ENCODE measurements at places on chromosomes 7 and 10.

- DNase-seq: no peak
Observed at GRCh38 chr10:95755511-95756004, 405 bp upstream of the ENTPD1 start.

- DNase-seq: peak; percentile 1
Observed at GRCh38 chr10:88028654-88029053, 165.2 kb downstream of the PTEN start.

DNA sequence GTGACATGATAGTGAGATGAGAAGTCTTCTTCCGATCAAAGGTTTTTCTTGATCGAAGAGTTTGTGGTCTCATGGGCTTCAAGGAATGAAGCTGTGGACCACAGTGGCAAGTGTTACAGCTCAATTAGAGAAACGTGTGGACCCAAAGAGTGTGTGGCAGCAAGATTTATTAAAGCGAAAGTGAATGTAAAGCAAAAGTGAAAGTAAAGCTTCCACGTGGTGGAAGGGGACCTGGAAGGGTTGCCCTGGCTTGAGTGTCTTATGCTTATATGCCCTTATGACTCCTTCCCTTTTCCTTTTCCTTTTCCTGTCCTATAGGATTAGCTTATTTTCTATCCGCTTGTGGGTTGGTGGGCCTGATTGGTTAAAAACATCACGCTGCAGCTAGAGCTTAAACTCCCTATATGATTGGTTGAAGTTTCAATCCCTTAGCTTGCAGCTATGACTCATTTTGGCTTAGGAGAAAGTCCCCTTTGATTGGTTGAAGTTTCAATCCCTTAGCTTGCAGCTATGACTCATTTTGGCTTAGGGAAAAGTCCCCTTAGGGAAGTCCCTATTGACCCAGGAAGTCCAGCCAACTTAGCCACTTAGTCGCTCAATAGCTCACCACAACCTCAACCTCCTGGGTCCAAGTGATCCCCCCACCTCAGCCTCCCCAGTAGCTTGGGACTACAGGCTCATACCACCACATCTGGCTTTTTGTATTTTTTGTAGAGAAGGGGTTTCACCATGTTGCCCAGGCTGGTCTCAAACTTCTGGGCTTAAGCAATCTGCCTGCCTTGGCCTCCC lies 34.7 kb downstream of the MRPS24 start:
- peak; percentile 24 for DNase-seq

GRCh38 chr7:131219312-131220041 lies 108.2 kb upstream of the MKLN1 start:
- no peak for DNase-seq

- no peak for DNase-seq
Observed at GRCh38 chr7:147804032-147804431, 786.5 kb upstream of the C7orf33 start.

GRCh38 chr7:55271661-55272060 lies 93.5 kb upstream of the LANCL2 start:
- DNase-seq: no peak

DNA sequence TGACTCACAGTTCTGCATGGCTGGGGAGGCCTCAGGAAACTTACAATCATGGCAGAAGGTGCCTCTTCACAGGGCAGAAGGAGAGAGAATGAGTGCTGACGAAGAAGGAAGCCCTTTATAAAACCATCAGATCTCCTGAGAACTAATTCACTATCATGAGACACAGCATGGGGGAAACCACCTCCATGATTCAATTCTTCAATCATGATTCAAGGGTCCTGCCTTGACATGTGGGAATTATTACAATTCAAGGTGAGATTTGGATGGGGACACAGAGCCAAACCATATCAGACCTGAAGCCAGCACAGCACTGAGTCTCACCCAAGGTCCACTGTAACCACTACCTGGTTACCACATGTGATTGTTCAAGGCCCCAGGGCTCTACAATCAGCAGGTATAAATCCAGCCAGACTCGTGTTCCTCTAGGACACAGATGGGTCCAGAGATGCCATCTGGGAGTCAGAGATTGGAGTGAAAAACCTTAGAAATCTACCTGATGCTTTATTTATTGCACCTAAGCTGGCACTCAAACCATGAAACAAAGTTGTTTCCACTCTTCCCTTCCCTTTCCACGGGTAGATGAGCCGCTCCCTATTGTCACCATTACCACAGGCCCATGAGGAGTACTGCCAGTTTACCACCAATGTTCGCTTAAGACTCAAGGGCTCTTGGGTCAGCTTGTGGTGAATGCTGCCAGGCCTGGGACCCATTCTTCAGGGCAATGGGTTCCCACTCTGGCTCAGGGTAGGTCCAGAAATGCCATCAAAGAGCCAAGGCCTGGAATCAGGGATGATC lies 1061.5 kb downstream of the LRMDA start:
- DNase-seq: no peak

DNA sequence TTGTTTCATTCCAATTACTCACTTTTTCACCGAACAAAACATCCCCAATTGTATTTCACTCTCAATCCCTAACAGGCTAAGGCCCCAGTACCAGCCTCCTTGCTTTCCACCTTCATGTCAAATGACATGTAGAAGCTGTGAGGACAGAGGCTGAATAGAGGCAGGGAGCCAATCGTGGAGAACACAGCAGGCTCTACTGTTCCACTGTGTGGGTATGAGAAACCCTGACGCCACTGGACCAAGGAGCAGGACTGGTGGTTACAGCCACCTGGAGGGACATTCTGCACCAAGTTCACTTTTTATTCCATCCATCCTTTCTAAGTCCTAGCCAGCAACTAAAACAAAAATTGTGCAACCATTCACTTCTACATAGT lies 502.8 kb downstream of the SORCS1 start:
- no peak for DNase-seq

DNA sequence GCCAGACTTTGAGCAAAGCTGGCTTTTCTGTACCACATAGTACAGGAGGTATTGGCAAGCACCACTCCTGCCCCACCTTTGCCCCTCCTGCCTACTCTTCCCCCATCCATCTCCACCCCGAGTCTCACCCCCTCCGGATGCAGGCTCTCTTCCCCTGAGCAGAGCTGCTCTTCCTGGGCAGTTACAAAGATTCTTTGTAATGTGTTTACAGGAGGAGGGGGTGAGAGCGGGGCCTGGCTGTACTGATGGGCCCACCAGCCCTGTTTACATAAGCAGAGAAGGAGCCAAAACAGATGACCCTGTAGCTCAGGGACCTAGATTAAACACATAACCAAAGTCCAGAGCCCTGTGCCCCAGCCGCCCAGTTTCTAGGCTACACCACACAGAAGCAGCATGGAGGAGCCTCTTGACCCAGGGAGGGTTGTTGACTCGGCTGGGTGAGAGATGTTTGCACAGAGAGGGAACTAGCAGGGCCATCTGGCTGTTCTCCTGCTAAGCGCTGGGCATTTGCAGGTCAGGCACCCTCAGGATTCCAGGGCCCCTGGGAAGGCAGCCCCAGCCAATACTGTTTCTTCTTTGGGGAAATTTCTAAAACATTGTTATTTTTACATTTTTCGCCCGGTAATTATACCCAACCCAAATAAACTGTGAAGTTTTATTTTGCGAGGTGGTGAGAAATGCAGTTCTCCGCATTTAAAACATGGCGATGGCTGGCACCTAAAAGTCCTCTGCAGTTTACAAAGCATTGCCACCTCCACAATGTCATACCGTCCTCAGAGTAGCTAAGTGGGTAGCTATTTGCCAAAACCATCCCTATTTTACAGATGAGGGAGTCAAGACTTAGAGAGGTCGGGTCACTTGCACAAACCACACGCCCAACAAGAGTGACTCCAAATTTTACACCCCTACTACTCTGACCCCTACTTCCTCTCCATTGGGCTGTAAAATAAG lies 11.4 kb upstream of the ZKSCAN1 start:
- no peak for DNase-seq

DNA sequence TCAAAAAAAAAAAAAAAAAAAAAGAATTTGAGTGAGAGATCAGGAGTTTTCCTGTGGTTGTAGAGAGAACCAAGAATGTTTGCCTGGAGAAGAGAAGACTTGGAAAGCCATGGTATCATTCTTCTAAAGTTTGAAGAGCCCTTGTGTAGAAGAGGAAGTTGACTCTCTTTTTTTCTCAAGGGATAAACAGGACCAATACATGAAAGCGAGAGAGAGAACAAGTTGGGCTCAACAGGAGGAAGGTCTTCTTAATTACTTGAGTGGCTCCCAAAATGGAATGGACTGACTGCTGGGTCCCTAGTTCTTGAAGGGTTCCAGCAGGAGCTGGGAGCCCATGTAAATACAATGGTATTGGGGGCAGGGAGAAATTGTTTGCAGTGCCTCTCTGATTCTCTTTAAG lies 173.3 kb upstream of the ADO start:
- DNase-seq: no peak

- no peak for DNase-seq
Observed at GRCh38 chr10:86348321-86349210, 18.0 kb downstream of the GRID1 start.

DNA sequence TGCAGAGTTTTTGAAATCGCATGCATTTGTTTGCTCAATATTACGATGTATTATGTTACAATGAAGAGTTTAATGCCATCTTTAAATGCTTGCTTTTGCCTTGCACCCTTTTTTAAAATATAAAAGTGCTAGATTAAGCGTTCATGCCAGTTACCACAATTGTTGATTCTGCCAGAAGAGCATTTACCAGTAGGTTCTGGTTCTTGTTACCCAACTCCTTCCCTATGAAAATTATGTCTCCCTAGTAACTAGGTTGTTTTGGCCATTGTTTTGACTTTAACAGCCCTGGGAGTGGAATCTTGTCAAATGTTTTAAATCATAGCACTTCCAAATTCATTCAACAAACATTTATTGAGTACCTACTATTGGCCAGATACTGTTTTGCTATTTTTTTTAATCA lies 32.8 kb upstream of the CDK14 start:
- DNase-seq: no peak

- no peak for DNase-seq
Observed at GRCh38 chr7:4026941-4027486, 655.1 kb upstream of the FOXK1 start.

GRCh38 chr7:53383131-53383530 lies 347.7 kb downstream of the POM121L12 start:
- DNase-seq: no peak

DNA sequence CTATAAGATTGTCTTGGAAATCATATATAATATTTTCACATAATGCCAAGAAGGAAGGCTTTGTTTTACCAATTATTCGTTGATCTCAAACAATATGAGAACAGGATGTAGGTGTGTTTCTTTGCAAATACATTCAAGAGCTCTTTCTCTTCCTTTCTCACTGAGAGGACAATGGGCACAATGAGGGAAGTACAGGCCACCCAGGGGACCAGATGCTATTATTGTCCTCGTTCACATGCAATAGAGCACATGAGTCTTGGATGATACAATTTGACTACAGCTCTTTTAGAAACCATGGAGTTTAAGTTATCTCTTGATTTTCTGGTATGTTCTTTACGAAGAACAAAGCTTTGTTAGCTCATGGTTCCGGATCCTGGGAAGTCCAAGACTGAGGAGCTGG lies 323.7 kb upstream of the KLF6 start:
- DNase-seq: no peak

- DNase-seq: peak; percentile 12
Observed at GRCh38 chr10:132575320-132576201, 38.0 kb downstream of the INPP5A start.

GRCh38 chr10:17651896-17652295 lies 7.9 kb downstream of the STAM start:
- DNase-seq: no peak

DNA sequence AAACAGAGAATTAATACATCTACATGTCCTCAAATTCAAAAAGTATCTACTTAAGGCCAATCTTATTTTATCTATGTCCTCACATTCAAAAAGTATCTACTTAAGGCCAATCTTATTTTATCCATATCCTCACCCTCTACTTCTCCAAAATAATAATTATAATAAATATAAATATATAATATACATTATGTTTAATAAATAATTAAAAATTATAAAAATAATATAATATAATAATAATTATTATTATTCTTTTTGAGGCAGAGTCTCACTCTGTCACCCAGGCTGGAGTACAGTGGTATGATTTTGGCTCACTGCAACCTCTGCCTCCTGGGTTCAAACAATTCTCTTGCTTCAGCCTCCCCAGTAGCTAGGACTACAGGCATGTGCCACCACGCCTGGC lies 784.9 kb downstream of the DNAJB9 start:
- no peak for DNase-seq

DNA sequence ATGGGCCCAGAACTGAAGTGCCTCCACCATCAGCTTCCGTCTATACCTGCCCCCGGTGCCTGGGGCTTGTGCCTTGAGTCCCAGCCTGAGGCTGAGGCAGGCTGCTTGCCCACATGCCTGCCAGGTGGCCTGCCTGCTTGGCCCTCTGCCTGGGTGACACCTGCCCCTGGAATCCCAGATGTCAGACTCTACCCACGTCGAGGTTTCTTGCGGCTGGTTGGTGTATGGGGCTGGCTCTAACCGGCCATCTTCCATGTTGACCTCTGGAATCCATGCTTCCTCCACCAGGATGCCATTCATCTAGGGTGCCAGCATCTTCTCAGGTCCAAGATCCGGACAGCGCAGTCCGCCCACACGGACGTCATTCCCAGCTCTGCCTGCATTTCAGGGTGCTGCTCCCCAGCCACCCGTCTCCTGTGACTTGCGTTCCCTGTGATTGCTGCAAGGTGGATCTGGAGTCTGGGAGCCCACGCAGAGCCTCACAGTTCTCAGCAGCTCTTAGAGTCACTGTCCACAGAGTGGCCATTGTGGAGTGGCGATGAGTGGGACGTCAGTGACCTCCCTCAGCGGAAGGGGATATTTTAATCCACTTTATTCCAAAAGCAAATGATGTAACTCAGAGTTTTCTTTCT lies 298.1 kb downstream of the TCERG1L start:
- no peak for DNase-seq

- DNase-seq: peak; percentile 10
Observed at GRCh38 chr10:103542764-103543616, 49.5 kb downstream of the NEURL1 start.

GRCh38 chr10:130434446-130435385 lies 298.5 kb downstream of the GLRX3 start:
- DNase-seq: no peak

DNA sequence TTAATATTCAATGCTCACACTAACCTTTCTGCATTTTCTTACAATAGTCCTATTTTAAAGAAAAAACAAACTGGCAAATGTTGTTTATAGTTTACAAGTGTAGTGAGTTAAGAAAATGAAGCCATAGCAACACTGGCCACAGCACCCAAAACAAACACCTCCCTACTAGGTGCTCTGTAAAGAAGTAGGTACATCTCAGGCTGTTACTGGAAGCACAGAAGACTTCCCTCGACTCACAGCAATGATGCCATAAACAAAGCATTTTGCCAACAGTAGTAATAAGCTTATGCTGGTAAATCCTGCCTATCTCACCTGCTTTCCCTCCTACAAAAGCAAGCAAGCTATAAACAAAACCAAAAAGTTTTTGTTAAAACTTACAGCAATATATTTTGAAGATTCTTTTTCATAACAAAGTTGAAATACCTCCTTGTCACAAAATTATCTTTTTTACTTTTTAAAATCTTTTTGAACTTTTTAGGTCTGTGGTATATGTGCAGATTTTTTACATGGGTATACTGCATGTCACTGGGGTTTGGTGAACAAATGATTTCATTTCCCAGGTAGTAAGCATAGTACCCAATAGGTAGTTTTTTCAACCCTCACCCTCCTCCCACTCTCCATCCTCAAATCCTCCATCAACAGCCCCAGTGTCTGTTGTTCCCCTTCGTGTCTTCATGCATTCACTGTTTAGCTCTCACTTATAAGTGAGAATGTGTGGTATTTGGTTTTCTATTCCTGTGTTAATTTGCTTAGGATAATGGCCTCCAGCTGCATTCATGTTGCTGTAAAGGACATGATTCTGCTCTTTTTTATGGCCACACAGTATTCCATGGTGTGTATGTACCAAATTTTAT lies 28.4 kb downstream of the COA1 start:
- DNase-seq: no peak
